ENCODE measurements at places on chromosomes 2 and 18.

DNA sequence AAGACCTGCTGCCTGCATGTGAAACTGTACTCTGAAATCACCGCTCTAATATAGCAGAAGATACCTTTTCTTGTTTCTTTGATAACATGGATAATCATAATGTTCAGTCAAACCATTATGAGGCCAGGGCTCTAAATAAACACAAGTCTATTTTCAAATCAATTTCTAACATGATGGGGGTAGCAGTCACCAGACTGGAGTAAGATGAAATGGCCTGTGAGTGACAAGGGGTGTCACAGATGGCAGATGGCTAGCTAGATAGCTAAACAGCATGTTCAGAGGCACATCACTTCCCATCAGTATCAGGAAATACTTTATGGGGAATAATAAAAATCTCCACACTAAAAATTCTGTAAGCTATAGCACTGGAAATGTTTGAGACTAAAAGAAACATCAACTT lies 14.0 kb downstream of the MBD2 start:
- DNase-seq = no peak

DNA sequence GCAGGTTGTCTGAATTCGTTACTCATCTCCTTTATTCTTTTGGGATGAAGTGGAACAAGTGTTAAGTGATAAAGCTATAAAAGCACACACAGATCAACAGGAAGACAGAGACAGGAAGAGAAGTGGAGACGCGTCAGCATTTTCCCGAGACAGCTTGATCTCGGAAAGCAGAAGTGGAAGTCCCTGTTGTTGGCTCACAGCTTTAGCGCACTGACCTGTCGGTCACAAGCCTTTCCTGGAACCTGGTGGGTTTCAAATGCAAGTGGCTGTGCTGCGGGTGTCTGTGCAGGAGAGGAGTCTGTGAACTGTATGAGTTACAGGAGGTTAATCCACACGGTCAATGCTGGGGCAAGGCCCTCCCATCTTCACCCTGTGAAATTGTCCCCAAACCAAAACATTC lies 116.6 kb upstream of the PELI1 start:
- no peak for DNase-seq

GRCh38 chr2:86082756-86083155 lies 22.9 kb downstream of the POLR1A start:
- DNase-seq = peak; percentile 47

DNA sequence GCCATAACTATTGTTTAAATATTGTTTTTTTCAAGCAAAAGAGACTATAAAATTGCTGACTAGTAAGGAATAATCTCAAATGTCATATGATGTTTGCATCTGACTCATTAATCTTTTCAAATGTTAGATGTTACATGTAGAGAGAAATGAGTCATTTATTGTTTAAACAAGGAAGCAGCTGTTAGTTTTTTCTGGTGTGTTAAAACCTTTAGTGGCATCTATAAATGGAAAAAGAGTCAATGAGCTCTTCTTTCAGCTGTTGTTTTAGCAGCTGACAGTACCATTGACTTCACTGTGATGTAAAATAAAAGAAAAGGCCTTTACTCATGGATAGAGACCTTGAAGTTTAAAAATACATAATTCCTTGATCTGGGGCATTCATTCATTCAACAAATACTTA lies 1.8 kb upstream of the KLHL41 start:
- peak; percentile 67 for DNase-seq

DNA sequence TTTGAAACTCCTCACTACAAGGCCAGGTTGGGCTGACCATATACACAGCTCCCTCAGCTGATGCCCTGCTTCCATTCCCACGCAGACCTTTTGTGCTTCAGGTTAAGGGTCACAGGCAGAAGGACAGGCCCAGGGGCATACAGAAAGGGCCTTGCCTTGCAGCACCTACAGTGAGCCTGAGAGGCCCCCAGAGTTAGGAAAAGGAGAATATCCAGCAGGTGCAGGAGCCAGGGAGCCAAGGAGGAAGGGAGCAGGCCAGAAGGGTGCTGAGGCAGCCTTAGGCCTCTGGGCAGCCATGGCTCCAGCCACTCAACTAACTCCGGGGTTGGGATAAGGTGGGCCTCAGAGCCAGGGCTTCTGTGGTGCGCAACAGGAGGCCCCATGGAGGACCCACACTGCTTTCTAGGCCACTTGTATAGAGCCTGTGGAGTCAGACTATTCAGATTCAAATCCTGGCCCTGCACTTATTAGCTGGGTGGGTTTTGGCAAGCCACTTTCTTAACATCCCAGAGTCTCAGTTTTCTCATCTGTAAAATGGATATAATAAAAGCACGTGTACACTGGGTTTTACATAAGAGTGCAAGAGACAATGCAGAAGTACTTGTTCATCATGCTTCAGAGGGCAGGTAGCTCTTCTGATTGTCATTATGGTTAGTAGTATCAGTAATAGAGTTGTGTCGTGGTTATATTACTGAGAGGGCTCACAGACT lies 214.6 kb upstream of the HAAO start:
- DNase-seq = no peak

GRCh38 chr2:121284463-121285449 lies at the start of gene TFCP2L1:
Gene TFCP2L1 (minus strand): TSS chr2:121285202. CDS start chr2:121285109, 93 bp downstream.
- DNase-seq = peak; percentile 77

- DNase-seq = no peak
Measured at GRCh38 chr2:215808996-215809395, 204.4 kb downstream of the MREG start.

DNA sequence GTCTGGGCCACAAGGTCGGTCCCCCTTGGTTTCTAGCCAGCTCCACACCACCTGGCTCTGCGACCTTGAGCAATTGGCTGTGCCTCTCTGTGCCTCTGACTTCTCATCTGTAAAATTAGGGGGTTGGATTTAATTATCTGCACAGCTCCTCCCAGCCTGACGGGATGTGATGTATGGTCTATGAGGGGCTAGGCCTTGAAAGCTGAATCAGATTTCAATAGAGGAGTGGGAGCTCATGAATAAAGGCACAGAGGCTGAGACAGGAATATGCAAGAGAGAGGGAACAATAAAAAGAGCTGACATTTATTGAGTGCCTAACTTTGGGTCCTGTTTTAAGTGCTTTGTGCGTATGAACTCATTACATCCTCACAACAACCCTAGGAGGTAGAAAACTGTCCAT lies 104.7 kb downstream of the ALK start:
- no peak for DNase-seq

- DNase-seq = no peak
Measured at GRCh38 chr2:120702801-120703200, 32.9 kb upstream of the GLI2 start.

DNA sequence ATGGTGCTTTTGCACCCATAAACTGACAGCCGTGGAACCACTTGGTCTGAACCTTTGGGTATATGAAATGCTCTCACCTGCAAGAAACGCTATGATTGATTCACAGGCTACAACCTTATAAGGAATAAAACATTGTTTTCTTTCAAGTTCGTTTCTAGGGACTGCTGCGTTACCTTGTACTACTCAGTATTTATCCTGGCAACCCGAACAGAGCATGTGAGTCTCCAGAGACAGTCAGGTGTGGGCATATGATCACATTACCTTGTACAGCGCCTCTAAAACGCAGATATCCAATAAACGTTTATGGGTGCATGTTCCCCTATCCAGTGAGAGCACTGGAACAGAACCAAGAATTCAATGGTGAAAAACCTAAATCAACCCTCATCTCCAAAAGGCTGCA lies 1.7 kb downstream of the CCBE1 start:
- DNase-seq = no peak

- DNase-seq = no peak
Measured at GRCh38 chr2:136255648-136256461, 137.9 kb upstream of the CXCR4 start.

GRCh38 chr2:208783184-208783583 lies 376.6 kb downstream of the PTH2R start:
- no peak for DNase-seq

DNA sequence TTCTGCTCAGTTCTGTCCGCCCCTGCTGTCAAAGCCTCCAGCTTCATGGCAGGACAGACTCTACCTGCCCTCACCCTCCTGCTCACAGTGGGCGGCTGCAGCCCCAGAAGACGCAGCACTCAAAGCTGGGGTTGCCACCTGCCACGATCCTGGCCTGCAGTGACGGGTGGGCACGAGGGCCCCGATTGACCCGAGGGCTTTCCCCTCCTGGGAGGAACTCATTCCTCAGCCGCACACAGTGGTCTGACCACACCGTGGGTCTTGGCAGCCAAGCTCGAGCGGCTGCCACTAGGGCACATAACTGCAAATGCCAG lies 47.1 kb downstream of the HS6ST1 start:
- no peak for DNase-seq

DNA sequence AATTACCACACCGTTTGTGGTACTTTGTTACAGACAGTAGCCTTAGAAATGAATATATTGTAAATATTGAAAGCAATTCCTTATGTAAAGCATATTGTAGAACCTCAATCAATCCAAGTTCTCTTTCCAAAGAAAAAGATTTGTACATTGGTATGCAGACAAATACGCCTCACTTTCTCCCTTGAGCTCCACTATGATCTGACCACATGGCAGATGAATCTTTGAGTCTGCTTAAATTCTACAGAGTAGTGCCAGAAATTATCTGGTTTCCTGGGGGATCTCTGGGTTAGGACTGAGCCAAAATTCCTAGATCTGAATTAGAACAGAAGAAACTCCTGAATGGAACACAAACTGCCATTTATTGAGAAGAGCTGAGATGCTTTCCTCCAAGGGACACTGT lies 99.0 kb downstream of the CPO start:
- DNase-seq = no peak

GRCh38 chr2:213129311-213129710 lies 22.1 kb downstream of the IKZF2 start:
- no peak for DNase-seq

GRCh38 chr2:27408601-27409320 lies 630 bp downstream of the PPM1G start:
- peak; percentile 16 for DNase-seq

DNA sequence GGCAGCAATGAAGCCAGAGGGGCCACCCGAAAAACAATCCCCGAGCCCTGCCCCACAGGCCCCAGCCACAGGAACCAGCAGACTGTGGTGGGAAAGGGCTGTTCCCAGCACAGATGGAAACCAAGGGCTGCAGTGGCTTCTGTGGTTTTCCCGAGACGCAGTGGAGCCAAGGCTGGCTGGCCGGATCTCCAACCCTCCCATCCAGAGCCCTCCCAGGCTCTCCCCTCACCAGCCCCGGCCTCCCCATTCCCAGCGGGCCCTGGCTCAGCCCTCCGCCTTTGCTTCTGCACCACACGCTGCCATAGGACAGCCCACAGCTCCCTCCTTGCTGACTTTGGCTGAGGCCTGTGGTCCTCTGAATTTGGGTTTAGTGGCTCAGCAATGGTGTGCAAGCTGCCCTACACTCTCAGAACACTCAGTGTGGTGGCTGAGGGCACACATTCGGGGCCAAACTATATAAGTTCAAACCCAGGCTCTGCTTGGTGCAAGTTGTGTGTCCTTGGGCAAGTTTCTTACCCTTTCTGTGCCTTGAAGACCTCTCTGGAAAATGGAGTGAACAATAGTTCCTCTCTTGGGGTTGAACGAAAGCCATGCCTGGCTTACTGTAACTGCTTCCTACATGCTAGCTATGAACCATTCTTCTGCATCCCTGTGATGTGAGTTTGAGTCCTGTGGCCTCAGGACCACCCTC lies 200.1 kb downstream of the SMAD7 start:
- DNase-seq = no peak

DNA sequence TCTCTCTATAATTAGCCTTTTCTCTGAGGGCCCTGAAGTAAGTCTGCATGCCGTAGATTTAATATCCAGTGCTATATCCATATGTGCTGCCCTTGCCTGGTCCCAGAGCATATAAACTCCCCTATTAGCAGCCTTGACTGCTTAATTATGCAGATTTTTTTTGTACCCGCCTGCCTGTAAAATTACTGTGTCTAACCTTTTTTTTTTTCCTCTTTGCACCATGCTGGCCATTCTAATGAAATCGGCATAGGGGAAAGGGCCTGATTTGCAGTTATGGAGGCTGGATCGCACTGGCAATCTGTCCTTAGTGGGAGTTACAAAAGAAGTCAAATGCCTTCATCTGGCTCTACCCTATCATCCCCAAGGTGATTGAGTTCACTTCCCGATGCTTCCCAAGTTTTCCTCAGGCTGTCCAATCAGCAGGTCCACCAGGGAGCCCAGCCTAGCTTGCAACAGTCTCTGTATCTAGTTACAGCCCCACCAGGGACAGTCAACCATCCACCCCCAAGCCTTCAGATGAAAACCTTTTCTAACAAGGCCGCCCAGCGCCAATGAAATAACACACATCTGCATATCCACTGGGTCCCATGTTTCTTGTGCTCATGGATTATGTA lies 239.0 kb downstream of the ZNF521 start:
- no peak for DNase-seq

DNA sequence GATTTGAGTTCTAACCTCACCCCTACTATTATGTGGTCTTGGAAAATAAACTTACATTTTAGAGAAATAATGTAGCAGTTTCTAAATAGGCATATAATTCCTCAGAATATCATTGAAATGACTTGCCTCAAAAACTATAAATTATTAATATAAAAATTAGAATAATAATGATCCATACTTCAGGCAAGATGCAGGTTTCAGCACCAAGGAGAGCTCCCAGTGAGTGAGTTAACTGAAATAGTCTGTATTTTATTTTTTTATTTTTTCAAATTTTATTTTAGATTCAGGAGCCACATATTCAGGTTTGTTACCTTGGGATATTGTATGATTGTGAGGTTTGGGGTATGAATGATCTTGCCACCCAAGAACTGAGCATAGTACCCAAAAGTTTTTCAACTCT lies 472.2 kb upstream of the DCC start:
- DNase-seq = no peak

DNA sequence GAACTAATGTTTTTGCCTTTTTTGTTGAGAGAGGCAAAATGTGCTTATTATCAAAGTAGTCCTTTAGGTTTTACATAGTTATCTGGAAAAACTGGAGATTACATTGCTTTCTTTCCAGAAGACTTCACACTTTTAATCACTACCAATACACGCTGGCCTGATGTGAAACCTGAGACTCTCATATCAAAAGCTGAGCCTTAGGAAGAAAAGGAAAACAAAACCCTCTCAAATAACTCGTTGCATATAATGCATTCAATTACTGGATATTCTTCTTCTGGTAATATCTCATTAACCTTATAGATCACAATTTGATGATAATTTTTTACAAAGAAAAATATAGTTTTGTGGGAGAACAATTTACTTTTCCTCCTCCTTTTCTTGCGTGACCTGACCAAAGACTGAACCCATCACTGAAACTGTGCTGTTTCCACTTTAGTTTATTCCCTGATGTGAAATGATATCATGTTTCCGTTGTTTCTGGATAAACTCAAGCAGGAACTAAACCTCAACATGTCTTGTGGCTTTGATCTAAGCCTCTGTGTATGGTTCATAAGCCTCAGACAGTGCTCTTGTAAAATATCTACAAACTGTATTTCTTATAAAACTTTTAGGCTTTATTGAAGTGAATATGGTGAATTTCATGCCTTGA lies 332.4 kb downstream of the GULP1 start:
- no peak for DNase-seq

DNA sequence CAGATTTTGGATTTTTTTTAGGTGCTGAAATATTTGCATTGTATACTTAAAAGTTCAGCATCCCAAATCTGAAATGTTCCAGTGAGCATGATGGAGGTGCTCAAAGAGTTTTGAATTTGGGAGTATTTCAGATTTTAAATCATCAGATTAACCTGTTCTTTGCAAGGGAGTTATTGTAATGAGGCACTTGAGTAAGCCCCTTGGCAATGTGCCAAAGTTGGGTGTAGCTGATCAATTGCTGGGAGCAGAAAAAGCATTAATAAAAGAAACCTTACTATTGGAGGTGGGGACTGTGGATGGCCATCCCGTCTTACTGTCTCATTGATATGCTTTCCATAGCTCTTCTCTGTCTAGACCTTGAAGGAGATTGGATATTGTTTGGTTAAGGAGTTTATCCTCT lies 28.3 kb downstream of the MALT1 start:
- DNase-seq = peak; percentile 21

All from kidney tubule cell (primary cell).